ENCODE measurements at places on chromosomes 7 and 10.
A peak's percentile ranks its signal among the peaks of the same experiment; 100 is the strongest.

GRCh38 chr7:47100817-47101435 lies 481.0 kb downstream of the TNS3 start:
- DNase-seq, result peak; percentile 23

DNA sequence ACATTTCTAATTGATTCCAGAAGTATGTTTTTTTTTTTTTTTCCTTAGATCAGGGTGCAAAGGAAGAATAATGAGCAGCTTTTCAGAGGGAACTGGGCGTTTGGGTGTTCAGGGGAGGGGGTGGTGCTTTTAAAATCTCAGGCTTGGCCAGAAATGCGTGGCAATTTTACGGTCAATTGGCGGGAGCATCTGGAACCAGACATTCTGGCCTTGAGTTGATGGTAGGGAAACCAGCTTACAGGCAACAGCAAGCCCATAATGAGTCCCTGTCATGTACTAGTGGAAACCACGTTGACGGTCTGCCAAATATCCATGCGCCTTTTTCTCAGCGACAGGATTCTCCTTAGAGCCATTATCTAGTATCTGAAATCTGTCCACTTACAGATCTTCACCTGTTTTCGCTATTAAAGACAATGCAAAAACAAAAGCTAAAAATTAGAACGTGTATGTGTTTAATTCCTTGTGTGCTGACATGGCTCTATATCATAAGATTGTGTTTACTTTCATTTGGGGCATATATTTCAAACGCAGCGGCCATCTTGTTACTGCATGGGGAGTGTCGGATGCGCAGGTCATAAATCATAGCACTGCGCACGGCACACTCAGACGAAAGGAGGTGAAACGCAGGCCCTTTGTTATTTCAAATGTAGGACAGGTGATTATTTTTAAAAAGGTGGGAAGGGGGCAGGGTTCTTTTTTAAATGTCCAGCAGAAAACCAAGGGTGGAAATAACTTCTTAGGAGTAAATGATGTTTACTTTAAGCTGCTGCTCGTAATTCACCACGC lies 209.2 kb downstream of the AGMO start:
- DNase-seq, result no peak

- no peak for DNase-seq
These were observed 13.8 kb downstream of the PTTG1IP2 start for GRCh38 chr7:90483251-90483650.

- no peak for DNase-seq
These were observed 201.4 kb downstream of the PTEN start for GRCh38 chr10:88064608-88065382.

- no peak for DNase-seq
These were observed 376.0 kb downstream of the GALNT17 start for GRCh38 chr7:71507680-71508602.

GRCh38 chr10:68406815-68407548 lies at the start of gene RUFY2:
RUFY2 (minus strand) TSS chr10:68407277; CDS start chr10:68407189, 88 bp downstream.
- peak; percentile 54 for DNase-seq

GRCh38 chr7:45625714-45626440 lies 51.7 kb downstream of the ADCY1 start:
- DNase-seq, result no peak

DNA sequence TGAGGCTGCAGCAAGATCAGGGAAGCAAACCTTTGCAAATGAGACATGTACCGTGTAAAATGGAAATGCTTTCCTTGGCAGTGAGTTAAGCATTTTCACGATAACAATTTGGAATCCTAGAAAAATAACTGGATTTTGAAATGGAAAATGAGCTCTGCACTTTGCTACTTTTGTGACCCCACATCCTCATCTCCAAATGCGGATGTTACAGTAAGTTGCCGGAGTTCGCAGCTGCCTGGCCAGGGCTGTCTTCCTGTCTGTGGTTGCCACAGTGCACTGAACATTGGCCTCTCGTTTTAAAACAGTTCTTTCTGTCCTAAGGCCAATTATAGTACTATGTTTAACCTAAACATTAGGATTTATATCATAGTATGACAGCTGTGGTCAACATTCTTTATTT lies 136.2 kb upstream of the FZD8 start:
- DNase-seq, result no peak

GRCh38 chr7:143934526-143935325 lies at the start of gene OR2F2:
OR2F2 (plus strand) TSS chr7:143935233; CDS start chr7:143935233, 0 bp downstream.
- DNase-seq, result no peak

GRCh38 chr7:55374213-55374612 lies 9.1 kb downstream of the LANCL2 start:
- no peak for DNase-seq

DNA sequence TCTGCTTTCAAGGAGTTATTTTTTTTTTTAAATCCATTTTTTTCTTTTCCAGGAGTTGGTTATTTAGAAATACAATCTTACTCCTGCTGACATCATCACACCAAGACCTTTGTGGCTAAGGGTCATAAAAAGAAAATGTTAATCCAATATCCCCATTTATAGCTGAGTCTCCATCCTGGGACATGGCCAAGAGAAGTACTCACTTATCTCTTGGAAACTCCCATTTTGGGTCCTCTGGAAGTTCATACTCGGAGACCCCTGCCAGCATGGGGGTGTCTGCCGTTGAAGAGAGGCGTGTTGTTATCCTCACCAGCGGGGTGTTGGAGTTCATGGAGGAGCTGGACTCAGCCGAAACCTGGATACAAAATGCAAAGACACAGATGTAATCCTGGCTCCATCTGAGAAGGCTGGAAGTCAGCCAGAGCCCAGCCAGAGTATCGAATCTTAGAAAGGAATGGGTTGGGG lies 94.6 kb downstream of the FGFR2 start:
- no peak for DNase-seq

DNA sequence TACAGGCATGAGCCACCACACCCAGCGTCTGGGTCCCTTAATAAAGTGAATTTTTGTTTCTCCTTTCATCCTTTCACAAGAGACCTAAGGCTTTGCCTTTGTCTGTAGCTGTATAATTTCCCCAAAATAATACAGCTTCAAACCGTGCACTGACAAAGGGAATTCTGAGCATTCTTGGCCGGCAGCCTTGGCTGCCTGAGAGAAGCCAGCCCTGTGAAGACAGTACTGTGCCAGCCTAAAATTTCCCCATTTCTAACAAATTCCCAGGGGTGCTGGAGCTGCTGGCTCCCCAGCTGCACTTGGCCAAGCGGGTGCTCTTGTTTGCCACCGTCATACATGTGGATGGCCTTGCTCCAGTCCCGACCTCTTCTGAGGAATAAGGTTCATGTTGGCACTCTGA lies 106.2 kb downstream of the ZMYND11 start:
- DNase-seq, result no peak

- DNase-seq, result no peak
These were observed 246.1 kb downstream of the DNAJB9 start for GRCh38 chr7:108815815-108816214.

GRCh38 chr7:19663816-19664462 lies 44.9 kb downstream of the POLR1F start:
- no peak for DNase-seq

DNA sequence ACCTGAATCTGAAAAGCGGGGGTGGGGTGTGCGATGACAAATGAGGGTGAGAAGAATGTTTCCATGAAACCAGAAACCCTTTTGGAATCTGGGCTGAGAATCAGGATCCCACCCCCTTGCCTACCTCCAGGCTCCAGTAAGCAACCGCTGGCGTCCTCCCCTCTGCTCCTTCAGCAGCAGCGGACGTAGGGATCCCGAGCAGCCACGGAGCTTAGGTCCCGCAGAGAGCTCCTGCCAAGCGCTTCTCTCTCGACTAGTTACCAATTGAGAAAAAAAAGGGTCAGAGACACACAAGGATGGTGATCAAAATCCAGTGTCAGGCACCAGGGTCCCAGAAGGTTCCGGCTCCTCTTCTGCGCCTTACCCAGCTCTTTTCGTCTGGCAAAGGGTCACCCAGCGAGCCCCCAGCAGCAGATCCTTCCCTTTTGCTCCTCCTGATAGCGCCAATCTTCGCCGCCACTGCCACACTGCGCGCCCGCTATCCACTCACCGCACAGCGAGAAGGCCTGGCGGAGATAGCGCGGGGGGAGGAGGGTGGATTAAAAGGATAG lies 733.5 kb downstream of the ZWINT start:
- DNase-seq, result no peak

GRCh38 chr7:95865716-95866371 lies 93.5 kb downstream of the DYNC1I1 start:
- no peak for DNase-seq

DNA sequence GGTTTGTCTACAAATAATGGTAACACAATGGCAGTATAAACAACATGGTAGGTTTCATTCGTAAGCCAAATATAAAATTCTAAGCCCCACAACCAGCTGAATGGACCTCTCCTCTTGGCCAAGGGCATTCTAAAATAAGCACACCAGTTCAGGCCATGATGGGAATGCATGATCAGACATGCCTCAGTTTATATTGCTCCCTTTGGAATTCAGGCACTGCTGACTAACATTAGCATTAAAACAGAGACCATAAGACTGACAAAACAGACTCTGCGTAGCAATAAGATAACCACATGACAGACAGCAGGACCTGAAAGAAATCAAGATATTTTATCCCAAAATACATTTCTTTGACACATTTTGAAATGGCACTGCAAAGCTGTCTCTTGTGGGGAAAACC lies 125.8 kb downstream of the FAM107B start:
- DNase-seq, result no peak

DNA sequence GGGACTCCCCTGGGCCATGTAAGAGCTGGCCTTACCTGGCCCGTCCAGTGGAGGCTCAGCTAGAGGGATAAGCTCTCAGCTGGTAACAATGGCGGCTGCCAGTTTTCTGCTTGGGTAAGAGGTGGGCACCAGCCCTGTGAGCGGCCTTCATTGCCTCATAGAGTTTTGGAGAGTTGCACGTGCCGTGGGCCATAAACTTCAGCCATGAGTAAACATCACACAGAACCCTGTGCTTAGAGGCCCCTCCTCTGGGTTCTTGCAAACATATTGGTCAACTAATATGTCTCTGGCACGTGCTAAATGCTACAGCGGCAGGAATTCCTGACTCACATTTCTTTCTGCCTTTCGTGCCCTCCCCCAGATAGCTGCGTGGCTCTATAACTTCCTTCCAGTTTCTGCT lies 103.9 kb upstream of the LEP start:
- DNase-seq, result no peak

DNA sequence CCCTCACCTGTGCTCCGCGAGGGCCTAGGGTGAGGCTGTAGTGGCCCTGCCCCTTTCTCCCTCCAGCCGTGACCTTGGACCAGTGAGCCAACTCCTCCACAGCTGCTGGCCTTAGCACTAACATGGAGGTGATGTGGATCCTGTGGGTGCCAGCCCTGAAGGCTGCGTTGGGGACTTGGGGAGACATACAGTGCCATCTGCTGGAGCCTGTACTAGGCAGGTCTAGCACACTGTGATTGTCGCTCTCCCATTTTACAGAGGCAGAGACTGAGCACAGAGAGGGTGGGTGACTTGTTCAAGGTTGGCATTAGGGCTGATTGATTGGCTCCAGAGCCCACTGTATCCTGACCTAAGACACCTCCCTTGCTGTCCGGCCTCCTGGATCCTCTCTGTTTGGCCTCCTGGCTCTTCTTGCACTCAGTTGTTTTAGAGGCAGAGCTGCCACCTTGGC lies 37.6 kb downstream of the PRF1 start:
- no peak for DNase-seq

DNA sequence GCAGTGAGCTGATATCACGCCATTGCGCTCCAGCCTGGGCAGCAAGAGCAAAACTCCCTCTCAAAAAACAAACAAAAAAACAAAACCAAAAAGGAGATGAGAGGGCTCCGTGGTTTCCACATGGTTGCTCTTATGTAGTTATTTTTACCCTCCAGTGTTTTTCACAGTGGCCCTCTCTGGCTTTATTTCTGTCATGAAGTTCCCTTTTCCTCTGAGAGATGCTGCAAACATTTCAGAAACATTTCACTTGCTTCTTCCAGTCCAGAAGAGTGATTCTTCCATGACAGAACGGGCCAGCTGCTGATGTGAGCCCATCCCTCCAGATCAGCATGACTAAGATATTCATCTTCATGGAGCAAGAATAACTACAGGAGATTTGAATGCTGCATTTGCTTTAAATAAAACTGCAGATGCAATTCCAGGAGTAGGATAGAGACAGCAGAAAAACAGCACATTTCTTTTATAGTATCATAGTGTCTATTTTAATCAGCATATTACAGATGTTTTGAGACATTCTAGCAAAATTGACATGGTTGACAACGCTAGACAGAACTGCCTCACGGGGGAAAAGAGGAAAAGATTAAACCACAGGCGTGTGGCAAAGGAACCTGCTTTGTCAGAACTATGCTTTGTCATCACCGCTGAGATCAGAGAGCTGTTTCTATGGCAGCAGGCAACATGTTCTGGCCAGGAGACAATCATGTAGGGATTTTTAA lies 40.3 kb downstream of the NRCAM start:
- DNase-seq, result no peak

GRCh38 chr10:49273082-49273465 lies 25.9 kb upstream of the C10orf71 start:
- no peak for DNase-seq

DNA sequence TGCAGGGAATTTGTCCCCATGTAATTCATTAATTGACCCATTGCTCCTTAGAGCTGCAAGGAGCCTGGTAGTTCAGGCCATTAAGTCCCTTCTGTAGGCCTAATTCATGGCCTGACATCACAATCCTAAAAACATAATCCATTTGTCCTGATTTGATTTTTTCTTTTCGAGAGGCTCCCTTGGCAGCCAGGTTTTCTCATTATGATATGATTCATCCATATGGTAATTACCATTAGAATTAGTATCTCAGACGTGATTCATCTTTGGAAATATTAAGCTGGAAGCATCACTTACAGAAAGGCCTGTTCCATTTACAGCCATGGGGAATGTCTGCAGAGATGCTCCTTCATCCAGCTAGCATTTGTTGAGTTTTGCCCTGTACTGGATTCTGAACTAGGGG lies 128.5 kb downstream of the PLCE1 start:
- DNase-seq, result no peak

DNA sequence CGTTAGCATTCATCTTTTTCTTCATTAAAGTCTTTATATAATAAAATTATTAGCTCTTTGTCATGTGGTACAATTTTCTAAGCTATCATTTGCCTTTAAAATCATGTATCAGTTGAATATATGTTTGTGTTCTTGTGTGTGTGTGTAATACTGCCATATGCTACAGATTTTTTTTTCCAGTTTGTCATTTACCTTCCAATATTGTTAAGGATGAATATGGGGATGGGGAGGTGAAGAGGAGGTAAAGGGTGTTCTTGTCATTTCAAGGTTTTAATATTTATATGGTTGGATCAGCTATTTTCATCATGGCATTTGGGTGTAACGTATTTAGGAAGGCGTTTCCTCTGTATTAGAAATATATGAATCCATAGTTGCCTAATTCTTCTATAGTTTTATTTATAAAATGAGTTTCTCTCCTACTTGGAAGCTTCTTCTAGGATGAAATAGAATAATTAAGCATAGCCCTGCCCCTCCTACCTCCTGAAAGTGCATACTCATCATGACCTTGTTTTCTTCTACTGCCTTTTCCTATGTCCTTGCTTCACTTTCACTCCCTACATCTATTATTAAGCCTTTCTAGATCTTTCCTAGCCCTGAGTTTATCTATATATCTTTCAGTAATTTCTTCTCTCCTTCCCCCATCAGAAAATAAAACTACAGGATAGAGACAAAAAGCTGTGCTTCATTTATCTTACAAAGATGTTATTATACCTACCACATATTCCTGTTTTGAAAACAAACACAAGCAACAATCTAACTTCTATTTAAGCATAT lies 25.1 kb downstream of the RAB18 start:
- DNase-seq, result no peak
